ENCODE measurements at places on chromosomes 6 and 20. TPM values are rescaled to one million over a fixed set of nuclear protein-coding genes. Genes with fewer than 3 reads are reported as not detected.

The SLC17A4 gene
- not detected for polyA plus RNA-seq

DNA sequence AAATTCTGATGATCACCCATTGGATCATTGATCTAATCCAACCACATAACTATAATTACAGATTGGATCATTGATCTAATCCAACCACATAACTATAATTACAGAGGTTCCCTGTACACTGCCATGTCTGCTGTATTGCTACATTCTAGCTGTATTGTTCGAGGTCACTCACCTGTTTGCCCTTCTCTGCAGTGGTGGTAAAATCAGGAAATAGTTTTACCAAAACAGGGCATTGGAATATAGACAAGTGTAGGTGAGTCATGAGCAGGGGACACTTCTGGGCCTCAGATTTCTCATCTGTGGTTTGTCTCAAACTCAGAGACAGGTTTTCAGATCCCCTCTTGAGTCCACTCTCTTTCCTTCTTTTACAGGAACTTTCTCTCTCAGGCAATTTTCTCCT, 9.0 kb upstream of the AFDN start:
- no peak for DNase-seq

DNA sequence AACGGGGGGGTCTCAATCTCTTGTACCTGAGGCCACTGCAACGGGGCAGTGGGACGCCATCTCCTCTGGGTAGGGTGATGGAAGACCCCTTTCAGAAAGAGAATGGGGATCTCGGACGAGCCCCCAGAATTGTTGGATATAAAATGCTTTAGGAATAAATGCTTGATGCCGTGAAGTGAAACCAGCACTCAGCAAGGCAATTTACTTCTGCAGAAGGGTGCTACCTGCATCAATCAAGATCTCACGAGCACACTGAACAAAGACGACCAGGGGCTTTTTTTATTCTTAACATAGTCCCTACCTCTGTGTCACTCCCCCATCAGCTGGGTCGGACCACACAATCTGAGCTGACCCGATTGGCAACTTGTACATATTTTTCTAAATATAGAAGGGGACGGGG, 203.6 kb upstream of the TBX18 start:
- no peak for DNase-seq

- DNase-seq = no peak
Measured at GRCh38 chr20:35547329-35547728, 5.5 kb downstream of the ERGIC3 start.

DNA sequence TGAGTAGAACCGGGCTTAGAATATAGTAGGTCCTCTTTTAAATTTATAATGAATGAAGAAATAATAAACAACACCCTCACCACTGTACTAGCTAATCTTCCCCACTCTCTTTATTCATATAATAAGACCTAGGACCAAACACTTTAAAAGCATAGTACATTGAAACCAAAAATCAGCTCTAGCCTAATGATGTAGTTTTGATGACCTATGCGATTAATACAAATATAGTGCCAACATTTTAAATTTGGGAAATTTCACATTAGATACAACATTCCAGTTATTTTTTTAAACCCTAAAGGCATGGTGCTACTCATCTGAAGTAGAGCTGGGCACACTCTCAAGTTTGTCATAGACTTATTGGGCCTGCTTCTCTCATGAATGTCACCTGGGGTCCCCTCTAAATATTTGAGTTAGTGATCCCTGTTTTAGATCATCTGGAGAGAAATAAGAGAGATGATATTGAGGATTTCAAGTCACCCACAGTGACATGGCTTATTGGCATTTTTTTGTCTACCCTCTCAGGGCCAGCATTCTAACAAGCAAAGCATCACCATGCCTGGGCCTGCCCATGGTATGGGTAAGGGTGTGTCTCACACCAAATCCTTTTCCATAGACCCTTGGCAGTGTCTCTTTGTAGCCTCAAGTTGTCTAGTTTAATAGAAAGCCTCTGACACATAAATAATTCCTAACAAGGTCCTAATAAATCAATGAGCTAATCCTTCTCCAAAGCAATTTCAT, 319.8 kb downstream of the HIVEP2 start:
- DNase-seq = no peak

GRCh38 chr6:112338166-112338709, 8.9 kb upstream of the RFPL4B start:
- no peak for DNase-seq

DNA sequence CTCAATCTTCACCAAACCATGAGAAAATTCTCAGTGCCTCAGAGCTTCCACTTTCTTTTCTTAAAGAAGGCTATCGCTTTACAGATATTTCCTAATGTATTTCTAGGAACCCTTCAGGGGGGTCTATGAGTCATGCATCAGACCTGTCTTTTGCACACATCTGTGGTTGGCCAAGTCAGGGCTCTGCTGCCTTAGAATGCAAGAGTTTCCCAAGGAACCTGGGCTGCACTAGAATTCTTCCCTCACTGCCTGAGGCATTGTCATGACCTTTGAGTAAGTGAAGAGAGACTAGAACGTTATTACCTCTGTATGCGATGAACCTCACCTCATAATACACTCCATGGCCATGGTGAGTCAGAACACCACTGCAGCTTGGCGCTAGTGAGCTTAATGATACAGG, 365.0 kb upstream of the ID4 start:
- DNase-seq = no peak

Measured in muscle of arm (tissue), 14 donors.